ENCODE measurements at places on chromosomes 7 and 10.

DNA sequence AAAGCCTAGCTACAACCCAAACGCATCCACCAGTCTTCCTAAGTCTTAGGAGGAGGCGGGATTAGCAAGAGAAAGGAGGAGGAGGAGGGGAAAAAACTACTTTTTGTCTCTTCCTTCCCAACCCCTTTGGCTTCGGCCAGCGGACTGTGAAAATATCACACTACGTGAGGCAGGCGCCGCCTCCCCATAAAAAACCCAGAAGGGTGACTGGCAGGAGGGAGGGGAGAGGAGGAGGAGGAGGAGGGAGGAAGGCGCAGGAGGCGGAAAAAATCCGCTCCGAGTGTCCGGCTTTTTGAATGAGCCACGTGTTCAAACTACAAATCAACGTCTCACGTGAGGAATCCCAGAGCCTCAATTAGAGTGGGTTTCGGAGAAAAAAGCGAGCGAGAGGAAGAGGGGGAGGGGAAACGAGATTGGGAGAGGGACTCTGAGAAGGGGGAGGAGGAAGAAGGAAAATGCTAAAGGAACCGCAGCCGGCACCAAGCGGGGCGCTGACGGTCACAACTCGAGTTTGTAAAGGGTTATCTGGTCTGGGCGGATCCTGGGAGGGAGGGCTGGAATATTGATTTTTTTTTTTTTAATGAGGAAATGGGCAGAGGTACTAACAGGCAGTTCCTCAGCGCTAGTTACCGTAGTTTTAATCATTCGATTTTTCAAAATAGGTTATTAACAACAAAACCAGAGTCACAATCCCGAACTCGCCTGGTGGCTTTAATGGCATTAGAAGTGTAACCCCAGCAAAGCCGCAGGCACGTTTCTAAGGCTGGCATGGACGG is at the start of gene IGF2BP3:
Gene IGF2BP3, minus strand, starts transcription at position 162 of the 776 bp plus-strand sequence. CDS start 381 bp downstream, outside the sequence.
- peak; percentile 84 for DNase-seq

DNA sequence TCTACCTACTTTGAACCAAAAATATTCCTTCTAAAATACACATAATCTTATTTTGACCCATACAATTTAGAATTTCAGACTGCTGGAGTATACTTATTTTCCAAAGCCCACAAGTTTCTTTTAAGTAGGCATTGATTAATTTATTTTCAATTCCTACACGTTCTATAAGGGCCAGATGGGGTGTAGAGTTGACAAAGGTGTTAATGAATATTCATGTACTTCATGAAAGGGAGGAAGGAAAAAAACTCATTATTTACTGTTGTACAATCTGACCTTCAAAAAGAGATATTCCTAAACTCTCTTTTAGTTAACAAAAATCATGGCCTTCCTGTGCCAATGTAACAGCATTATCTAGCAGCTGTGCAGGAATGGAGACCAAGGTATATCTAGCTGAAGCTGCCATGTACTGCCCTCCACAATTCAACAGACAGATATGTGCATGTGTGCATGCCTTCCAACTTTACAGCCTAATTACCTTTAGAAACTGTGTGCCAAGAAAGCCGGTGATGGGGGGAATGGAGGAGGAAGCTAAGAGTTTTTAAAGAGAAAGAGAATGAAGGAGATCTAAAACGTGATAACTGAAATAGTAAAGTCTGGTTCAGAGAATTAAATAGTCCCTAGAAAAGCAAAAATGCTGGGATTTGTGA is 108.9 kb downstream of the UPF2 start:
- no peak for DNase-seq

GRCh38 chr7:133971625-133972024 is 155.5 kb upstream of the LRGUK start:
- DNase-seq = no peak

DNA sequence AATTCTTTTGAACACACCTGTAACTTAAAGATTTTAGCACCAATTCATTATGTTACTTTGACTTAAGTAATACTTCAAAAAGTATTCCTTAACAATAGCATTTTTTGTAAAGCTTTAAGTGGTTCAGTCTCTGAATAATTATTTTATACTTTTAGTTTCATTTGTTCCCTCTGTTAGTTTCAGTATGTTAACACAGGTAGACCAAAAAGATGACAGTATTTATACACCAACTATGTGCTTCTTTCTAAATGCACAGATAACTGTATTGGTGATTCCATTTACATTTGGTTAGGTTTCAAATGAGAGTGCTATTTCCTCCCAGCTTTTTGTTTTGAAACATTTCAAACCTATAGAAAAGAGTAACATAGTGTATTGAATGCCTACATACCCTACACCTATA is 14.0 kb downstream of the RALA start:
- DNase-seq = no peak

GRCh38 chr10:75400163-75400770 is 1.3 kb downstream of the ZNF503 start:
- peak; percentile 32 for DNase-seq

DNA sequence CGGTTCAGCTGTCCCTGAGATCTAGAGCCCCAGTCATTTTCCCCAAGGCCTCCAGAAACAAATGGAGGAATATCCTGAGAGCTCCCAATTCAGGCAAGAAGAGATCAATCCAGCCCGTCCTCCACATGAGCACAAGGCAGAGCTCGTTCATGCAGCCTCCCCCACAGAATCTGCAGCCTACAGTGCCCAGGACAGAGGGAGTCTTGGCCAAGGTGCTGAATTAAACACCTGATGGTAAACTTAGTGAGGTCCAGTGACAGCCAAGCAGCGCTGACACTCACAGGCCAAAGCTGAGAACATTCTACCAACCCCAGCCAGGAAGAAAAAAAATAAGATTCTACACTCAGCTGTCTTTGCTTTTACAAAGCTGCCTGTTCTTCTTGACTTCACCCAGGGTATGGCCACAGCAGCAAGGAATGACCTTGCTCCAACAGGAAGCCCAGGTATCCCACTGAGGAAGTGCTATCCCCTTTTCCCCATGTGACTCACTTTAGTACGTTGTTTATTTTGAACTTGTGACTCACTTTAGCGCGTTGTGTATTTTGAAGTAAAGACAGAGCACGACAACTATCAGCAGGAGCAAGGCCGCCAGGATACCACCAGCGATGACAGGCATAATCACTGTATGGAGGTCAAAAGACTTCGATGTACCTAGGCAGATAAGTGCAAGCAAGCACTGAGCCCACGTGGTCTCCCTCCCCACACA is 4.4 kb upstream of the CUZD1 start:
- no peak for DNase-seq

DNA sequence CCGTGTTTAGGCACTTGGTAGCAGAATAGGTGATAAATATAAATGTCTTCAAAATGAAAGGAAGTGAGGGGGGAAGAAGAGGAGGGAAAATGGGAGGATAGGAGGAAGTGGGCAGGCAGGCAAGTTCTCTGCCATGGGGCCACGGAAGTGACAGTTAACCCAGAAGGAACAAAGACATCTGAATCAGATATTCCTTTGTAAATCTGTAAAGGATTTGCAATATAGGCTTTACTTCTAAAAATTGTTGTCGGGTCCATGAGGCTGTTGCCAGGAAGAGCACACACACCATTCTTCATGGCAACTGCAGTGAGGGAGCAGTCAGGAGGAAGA is 23.7 kb upstream of the RASSF4 start:
- no peak for DNase-seq

Data from fibroblast of mammary gland (primary cell).